Activated T-helper 1 cell treated with anti-CD3 and anti-CD28 coated beads, Interleukin-12 subunit alpha, Interleukin-12 subunit beta, Interleukin-2, Interleukin-4 antibody, amounts not matched to agents 30 ng/mL and 10 ng/mL and 1 ng/mL, durations not matched to agents 14 hours and 24 hours and 36 hours (primary cell): ENCODE measurements at places on chromosomes 1 and 21.

GRCh38 chr1:111272081-111272480, 18.6 kb upstream of the CHIA start:
- DNase-seq: no peak
- H3K4me3 ChIP-seq: no peak overlapping the region

GRCh38 chr1:178060789-178061556, 32.9 kb upstream of the RASAL2 start:
- no peaks in the 10 kb centered on the region for H3K27me3 ChIP-seq
- no peaks in the 10 kb centered on the region for H3K36me3 ChIP-seq
- no peak for DNase-seq
- H3K4me1 ChIP-seq: no peaks in the 10 kb centered on the region
- no peak overlapping the region for H3K27ac ChIP-seq
- no peak overlapping the region for H3K4me3 ChIP-seq

GRCh38 chr1:183212870-183213269, 26.8 kb downstream of the LAMC2 start:
- no peak overlapping the region for H3K27ac ChIP-seq
- peaks cover 13% of the 10 kb centered on the region for H3K27me3 ChIP-seq
- H3K36me3 ChIP-seq: no peaks in the 10 kb centered on the region

GRCh38 chr1:9402256-9402616, 109.5 kb downstream of the SPSB1 start:
- H3K36me3 ChIP-seq: no peaks in the 10 kb centered on the region
- H3K4me3 ChIP-seq: no peak overlapping the region
- no peak overlapping the region for H3K27ac ChIP-seq
- peaks cover 17% of the 10 kb centered on the region for H3K4me1 ChIP-seq
- DNase-seq: no peak
- H3K27me3 ChIP-seq: peaks cover 16% of the 10 kb centered on the region

GRCh38 chr1:206704226-206704625, 19.5 kb downstream of the MAPKAPK2 start:
- peak overlapping the region; percentile 77 for H3K27ac ChIP-seq
- peaks cover 93% of the 10 kb centered on the region for H3K4me1 ChIP-seq
- no peak for DNase-seq
- no peaks in the 10 kb centered on the region for H3K27me3 ChIP-seq

GRCh38 chr1:31735571-31735970, 28.6 kb downstream of the ADGRB2 start:
- no peak overlapping the region for H3K27ac ChIP-seq
- no peaks in the 10 kb centered on the region for H3K36me3 ChIP-seq
- no peak overlapping the region for H3K4me3 ChIP-seq
- no peak for DNase-seq
- H3K4me1 ChIP-seq: peaks cover 5% of the 10 kb centered on the region

DNA sequence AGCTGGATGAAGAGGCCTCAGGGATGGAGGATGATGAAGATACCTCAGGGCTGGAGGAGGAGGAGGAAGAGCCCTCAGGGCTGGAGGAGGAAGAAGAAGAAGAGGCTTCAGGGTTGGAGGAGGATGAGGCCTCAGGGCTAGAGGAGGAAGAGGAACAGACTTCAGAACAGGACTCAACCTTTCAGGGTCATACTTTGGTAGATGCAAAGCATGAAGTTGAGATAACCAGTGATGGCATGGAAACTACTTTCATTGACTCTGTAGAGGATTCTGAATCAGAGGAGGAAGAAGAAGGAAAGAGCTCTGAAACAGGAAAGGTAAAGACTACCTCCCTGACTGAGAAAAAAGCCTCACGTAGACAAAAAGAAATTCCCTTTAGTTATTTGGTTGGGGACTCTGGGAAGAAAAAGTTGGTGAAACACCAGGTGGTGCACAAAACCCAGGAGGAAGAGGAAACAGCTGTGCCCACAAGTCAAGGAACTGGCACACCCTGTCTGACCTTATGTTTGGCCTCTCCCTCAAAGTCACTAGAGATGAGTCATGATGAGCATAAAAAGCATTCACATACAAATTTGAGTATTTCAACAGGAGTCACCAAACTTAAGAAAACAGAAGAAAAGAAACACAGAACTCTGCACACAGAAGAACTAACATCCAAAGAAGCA, 15.4 kb downstream of the L1TD1 start:
- no peak overlapping the region for H3K27ac ChIP-seq
- H3K4me3 ChIP-seq: no peak overlapping the region
- no peaks in the 10 kb centered on the region for H3K36me3 ChIP-seq
- H3K4me1 ChIP-seq: no peaks in the 10 kb centered on the region
- H3K27me3 ChIP-seq: peaks cover 4% of the 10 kb centered on the region
- no peak for DNase-seq

DNA sequence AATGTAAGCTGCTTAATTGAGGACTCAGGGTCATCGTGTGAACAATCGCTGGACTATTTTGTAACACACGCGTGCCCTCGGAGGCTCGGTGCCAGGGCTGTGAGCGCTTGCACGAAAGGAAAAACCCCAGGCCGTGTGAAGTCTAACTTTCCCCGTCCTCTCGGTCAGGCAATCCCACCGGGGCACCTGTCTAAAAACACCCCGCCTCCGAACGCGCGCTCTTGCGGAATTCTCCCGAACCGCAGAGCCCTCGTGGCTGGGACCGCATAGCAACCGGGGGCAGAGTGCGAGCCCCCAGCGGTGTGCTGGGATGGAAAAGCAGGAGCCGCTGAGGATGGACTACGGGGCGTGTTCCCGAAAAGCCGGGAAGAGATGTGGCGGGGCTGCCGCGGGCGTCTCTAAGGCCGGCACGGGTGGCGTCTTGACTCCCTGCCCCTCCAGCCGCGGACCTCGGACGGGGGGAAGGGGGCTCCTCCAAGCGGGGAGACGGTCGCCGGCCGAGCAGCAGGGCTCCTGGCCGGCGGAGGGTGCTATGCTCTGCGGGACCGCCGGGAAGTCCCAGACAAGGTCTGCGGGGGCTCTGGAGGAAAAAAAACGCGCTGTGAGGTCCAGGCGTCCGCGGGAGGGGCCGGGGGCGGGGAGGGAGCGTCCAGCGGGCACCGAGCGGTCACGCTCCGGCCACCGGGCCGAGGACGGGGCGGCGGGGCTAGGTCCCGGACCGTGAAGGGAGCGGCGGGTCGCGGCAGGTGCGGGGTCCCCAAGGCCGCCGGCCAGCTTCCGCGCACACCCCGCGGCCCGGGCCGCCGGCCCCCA, 936 bp downstream of the ZBTB21 start:
- H3K27me3 ChIP-seq: peaks cover 20% of the 10 kb centered on the region
- DNase-seq: peak; percentile 34
- peaks cover 29% of the 10 kb centered on the region for H3K36me3 ChIP-seq
- peak overlapping the region; percentile 92 for H3K27ac ChIP-seq
- H3K4me3 ChIP-seq: peak overlapping the region; percentile 89

GRCh38 chr1:24047110-24047477, 64.8 kb downstream of the MYOM3 start:
- H3K4me1 ChIP-seq: peaks cover 6% of the 10 kb centered on the region
- no peak for DNase-seq
- no peak overlapping the region for H3K27ac ChIP-seq
- peaks cover 10% of the 10 kb centered on the region for H3K27me3 ChIP-seq
- no peak overlapping the region for H3K4me3 ChIP-seq

GRCh38 chr1:34029954-34030353, 135.1 kb downstream of the CSMD2 start:
- no peak overlapping the region for H3K4me3 ChIP-seq
- no peaks in the 10 kb centered on the region for H3K4me1 ChIP-seq
- H3K27me3 ChIP-seq: peaks cover 6% of the 10 kb centered on the region
- no peaks in the 10 kb centered on the region for H3K36me3 ChIP-seq
- no peak for DNase-seq

GRCh38 chr1:203673550-203674411, 47.1 kb downstream of the ATP2B4 start:
- H3K27me3 ChIP-seq: no peaks in the 10 kb centered on the region
- H3K4me3 ChIP-seq: peak overlapping the region; percentile 70
- DNase-seq: peak; percentile 71
- H3K4me1 ChIP-seq: peaks cover 56% of the 10 kb centered on the region

- no peak overlapping the region for H3K4me3 ChIP-seq
- DNase-seq: no peak
- no peaks in the 10 kb centered on the region for H3K4me1 ChIP-seq
- no peak overlapping the region for H3K27ac ChIP-seq
These were observed 185.6 kb upstream of the NRIP1 start for GRCh38 chr21:15250384-15250783.

- no peak overlapping the region for H3K27ac ChIP-seq
- no peak overlapping the region for H3K4me3 ChIP-seq
- H3K36me3 ChIP-seq: no peaks in the 10 kb centered on the region
- H3K4me1 ChIP-seq: peaks cover 8% of the 10 kb centered on the region
These were observed 26.8 kb downstream of the TSHB start for GRCh38 chr1:115056395-115056798.

DNA sequence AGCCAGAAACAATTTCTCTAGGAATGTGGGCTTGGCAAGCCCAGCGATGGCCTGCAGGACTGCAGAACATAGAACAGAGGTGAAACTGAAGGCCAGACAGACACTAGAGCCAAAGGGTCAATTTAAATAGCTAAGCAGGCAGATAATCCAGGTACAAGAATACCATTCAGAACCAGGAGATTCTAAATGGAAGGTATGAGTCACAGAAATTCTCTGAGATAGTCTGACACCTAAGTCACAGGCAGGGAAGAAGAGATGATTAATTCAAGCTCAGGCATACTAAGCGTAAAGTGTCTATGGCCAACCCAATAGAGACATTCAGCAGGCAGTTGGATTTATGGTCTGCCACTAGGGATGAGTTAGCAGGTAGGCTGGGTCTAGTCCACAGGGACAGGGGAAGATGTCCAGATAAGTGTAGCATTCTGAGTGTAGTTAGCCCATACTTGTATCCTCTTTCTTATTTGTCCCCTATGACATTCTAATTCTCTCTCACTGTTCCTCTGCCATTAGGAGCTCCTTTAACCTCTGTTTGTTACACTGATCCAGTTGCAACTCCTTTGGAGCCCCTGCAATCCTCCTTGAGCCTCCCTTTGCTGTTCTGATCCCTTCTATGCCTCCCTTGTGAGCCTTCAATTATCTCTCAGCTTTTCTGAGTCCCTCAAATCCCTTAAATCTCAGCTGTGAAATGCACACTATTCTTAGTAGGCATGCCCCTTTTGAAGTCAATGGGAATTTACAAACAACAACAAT, 383.8 kb downstream of the LMO4 start:
- H3K4me3 ChIP-seq: no peak overlapping the region
- H3K4me1 ChIP-seq: no peaks in the 10 kb centered on the region
- DNase-seq: no peak
- no peaks in the 10 kb centered on the region for H3K36me3 ChIP-seq
- H3K27me3 ChIP-seq: peaks cover 2% of the 10 kb centered on the region
- no peak overlapping the region for H3K27ac ChIP-seq

DNA sequence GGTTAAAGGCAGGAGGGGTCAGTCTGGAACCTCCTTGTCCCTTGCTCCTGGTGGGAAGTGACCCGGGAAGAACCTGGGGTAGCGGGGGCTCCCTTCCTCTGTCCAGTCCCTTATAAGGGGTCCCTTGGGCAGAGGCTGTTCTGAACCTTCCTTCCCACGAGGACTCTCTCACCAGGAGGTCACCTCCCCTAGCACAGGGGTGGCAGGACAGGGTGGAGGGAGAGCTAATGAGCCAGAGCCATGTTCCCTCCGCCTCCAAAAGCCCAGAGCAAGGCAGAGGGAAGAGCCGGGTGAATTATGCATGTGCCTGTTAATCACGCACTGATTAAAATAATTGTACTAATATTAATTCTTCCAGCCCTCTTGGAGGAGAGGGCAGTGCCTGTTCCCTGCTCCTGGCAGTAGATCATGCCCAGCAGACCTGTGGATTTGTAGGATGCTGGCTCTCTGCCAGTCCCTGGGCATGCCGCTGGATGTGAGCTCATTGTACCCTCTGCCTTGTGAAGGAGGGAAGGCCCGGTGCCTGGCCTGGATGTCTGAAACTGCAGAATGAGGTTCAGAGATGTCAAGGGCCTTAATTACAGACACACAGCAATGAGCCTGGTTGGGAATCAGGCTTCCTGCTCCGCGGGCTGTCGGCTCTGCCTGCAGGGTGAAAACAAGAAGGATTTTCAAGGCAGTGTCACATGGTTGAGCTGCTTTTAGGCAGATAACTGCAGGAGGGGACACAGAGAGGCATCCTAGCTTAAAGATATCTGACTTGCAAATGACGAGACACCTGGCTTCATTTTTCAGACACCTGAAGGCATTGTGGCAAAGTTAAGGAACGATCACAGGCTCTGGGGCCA, 68.2 kb downstream of the IGSF21 start:
- no peak for DNase-seq
- H3K36me3 ChIP-seq: no peaks in the 10 kb centered on the region
- no peak overlapping the region for H3K4me3 ChIP-seq
- H3K27me3 ChIP-seq: peaks cover 7% of the 10 kb centered on the region

DNA sequence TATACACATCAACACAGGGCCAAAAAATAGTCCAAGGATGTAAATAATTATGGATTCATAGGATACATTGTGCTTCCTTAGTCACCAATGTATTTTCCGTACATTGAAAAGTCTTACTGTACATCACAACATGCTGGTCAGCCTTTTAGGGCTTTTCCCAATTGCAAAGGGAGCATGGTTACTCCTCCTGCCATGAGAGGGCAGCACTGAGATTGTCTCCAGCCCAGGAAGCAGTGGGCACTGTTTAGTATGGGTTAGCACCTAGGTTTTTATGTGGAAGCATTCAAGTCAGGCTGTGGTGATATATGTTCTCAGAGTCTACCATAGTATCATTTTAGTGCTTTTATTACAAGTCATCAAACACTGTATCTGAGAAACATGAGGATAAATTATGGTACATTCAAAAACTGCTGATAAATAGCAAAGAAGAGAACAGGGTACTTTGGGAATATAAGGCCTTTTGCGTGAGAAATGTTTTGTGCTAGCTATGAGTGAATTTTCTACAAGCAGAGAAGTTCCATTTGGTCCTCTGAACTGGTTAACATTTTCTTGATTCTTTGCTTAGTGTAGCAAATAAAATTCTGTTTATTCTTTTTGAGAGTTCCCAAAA, 34.0 kb downstream of the ST6GALNAC5 start:
- H3K36me3 ChIP-seq: no peaks in the 10 kb centered on the region
- peak; percentile 7 for DNase-seq
- H3K27ac ChIP-seq: no peak overlapping the region
- H3K27me3 ChIP-seq: no peaks in the 10 kb centered on the region

- H3K4me1 ChIP-seq: no peaks in the 10 kb centered on the region
- H3K36me3 ChIP-seq: no peaks in the 10 kb centered on the region
- H3K4me3 ChIP-seq: no peak overlapping the region
- no peaks in the 10 kb centered on the region for H3K27me3 ChIP-seq
- no peak for DNase-seq
These were observed 839.9 kb downstream of the USP25 start for GRCh38 chr21:16569679-16570078.
